ENCODE measurements at places on chromosomes 5 and 9.

GRCh38 chr5:151569132-151570046 is 21.7 kb downstream of the FAT2 start:
- no peak for DNase-seq

GRCh38 chr5:181052672-181053487 is 12.8 kb downstream of the BTNL9 start:
- peak; percentile 14 for DNase-seq

- no peak for DNase-seq
Measured at GRCh38 chr5:11385901-11386293, 518.3 kb downstream of the CTNND2 start.

DNA sequence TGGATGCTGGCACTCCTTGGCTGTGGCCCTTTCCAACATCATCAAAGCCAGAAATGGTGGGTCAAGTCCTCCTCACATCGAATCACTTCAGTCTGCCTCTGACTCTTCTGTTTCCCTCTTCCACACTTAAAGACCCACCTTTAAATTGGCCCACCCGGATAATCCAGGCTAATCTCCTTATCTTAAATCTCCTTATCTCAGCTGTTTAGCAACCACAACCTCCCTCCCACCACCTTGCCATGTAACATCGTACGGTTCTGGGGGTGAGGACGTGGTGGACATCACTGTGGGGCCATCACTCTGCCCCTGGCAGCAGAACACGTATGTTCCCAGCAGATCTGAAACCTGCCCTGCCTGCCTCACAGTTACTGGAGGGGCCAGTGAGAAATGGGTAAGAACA is 11.5 kb downstream of the IGFBPL1 start:
- no peak for DNase-seq
